ENCODE measurements at places on chromosomes 5 and 9. TPM values are rescaled to one million over a fixed set of nuclear protein-coding genes. Genes with fewer than 3 reads are reported as not detected.

DNA sequence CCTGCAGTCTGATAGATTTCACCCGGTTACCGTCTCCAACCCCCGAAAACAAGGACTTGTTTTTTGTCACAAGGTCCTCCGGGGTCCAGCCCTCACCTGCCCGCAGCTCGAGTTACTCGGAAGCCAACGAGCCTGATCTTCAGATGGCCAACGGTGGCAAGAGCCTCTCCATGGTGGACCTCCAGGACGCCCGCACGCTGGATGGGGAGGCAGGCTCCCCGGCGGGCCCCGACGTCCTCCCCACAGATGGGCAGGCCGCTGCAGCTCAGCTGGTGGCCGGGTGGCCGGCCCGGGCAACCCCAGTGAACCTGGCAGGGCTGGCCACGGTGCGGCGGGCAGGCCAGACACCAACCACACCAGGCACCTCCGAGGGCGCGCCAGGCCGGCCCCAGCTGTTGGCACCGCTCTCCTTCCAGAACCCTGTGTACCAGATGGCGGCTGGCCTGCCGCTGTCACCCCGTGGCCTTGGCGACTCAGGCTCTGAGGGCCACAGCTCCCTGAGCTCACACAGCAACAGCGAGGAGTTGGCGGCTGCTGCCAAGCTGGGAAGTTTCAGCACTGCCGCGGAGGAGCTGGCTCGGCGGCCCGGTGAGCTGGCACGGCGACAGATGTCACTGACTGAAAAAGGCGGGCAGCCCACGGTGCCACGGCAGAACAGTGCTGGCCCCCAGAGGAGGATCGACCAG, 121.3 kb downstream of the DAB2IP start:
- no peaks in the 10 kb centered on the region for H3K36me3 ChIP-seq
- H3K27me3 ChIP-seq, result no peaks in the 10 kb centered on the region
- DNase-seq, result no peak
- no peaks in the 10 kb centered on the region for H3K4me1 ChIP-seq

GRCh38 chr9:115632391-115632790, 514.4 kb upstream of the TNC start:
- H3K4me1 ChIP-seq, result no peaks in the 10 kb centered on the region
- H3K27ac ChIP-seq, result no peak overlapping the region
- no peak for DNase-seq
- peaks cover 13% of the 10 kb centered on the region for H3K27me3 ChIP-seq
- no peak overlapping the region for H3K4me3 ChIP-seq

- no peak for DNase-seq
- peaks cover 32% of the 10 kb centered on the region for H3K36me3 ChIP-seq
- no peak overlapping the region for H3K4me3 ChIP-seq
- no peaks in the 10 kb centered on the region for H3K4me1 ChIP-seq
Observed at GRCh38 chr9:70303268-70303667, 44.5 kb downstream of the SMC5 start.

- H3K4me3 ChIP-seq, result no peak overlapping the region
- no peaks in the 10 kb centered on the region for H3K4me1 ChIP-seq
- no peaks in the 10 kb centered on the region for H3K36me3 ChIP-seq
- DNase-seq, result no peak
Observed at GRCh38 chr9:84622981-84623380, 46.5 kb upstream of the NTRK2 start.

TNFSF8 gene
- polyA plus RNA-seq, result 8.4 TPM

AP3S1 gene
- polyA plus RNA-seq, result 64.5 TPM

ATP6V0E1 gene
- polyA plus RNA-seq, result 532 TPM

- H3K36me3 ChIP-seq, result no peaks in the 10 kb centered on the region
- no peaks in the 10 kb centered on the region for H3K27me3 ChIP-seq
- no peak overlapping the region for H3K4me3 ChIP-seq
- no peak for DNase-seq
Observed at GRCh38 chr9:93154293-93154903, 20.3 kb upstream of the NINJ1 start.

DNA sequence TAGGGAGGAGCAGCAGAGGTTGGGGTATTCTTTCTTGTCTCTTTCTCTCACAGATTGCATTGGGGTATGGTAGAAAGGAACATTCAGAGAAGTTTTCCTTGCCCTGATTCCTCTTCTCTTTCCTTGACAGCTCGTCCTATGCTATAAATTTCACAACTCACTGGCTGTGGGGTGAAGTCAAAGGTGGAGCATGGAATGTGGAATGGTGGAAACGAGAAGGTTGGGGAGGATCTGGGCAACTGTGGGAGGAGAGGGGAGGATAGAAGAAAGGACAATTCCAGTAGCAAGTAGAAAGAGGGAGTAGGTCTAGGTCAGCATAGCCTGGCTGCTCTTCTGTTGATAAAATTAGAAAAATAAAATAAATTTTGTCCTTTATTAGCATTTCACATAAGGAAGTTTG, 39.0 kb upstream of the POC5 start:
- no peak overlapping the region for H3K27ac ChIP-seq
- H3K4me3 ChIP-seq, result no peak overlapping the region
- H3K27me3 ChIP-seq, result peaks cover 22% of the 10 kb centered on the region
- no peaks in the 10 kb centered on the region for H3K4me1 ChIP-seq

PCDHA11 gene
- polyA plus RNA-seq, result not detected

NR4A3 gene
- polyA plus RNA-seq, result 3.3 TPM

GRCh38 chr9:38089387-38090165, 20.5 kb upstream of the SHB start:
- no peak overlapping the region for H3K4me3 ChIP-seq
- peaks cover 45% of the 10 kb centered on the region for H3K27me3 ChIP-seq
- DNase-seq, result no peak
- no peak overlapping the region for H3K27ac ChIP-seq
- H3K36me3 ChIP-seq, result no peaks in the 10 kb centered on the region

GRCh38 chr5:132628814-132629213, 29.2 kb upstream of the IL13 start:
- no peak overlapping the region for H3K4me3 ChIP-seq
- DNase-seq, result no peak
- H3K4me1 ChIP-seq, result no peaks in the 10 kb centered on the region

RABL6 gene
- polyA plus RNA-seq, result 10.5 TPM
